ENCODE measurements at places on chromosomes 4 and X.

DNA sequence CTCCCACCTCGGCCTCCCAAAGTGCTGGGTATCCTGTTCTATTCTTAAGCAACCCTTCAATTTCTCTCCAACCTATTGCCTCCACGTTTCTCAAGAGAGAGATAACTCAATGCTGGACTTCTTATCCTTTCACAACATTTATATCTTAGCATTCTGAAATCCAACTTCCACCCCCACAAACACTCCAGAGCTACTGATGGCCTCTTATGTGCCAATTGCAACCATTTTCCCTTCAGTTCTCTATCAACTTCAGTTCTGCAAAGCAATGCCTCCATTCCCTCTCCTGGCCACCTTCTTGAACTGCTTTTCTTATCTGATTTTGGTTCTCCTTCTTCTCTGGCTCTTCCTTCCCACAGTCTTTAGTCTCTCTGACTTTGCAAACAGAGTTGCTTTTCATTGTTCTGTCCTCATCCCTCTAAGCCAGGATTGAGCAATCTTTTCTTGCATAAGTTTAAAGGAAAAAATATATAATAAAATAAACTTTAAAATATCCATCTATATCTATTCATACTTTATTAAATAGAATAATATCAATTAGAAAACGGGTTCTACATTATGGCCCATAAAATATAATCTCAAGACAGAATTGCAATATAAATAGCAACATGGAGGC is 3.6 kb upstream of the STBD1 start:
- no peak for DNase-seq

- no peak for DNase-seq
Measured at GRCh38 chr4:53508446-53508845, 82.8 kb downstream of the LNX1 start.

GRCh38 chr4:3168029-3168428 is 80.9 kb upstream of the MSANTD1 start:
- no peak for DNase-seq

DNA sequence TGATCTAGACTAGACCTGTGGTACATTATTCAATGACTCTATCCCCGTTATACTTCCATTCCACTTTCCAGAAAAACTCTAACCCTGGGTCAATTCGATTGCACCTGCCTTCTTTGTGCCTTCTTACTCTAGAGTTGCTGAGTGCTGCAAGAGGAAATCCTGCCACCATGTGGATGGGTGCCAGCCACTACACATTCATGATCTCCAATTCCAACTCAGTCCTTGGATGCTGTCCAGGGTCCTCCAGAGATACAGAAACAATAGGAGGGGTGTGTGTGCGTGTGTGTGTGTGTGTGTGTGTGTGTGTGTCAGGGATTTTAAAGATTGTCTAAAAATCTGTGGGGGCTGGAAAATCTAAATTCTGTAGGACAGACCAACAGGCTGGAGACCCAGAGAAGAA is 42.9 kb upstream of the INTS6L start:
- no peak for DNase-seq

GRCh38 chrX:80810365-80810978 is 795 bp upstream of the BRWD3 start:
- no peak for DNase-seq

GRCh38 chr4:188603646-188604045 is 464.4 kb downstream of the TRIML1 start:
- DNase-seq, result no peak

- DNase-seq, result no peak
Measured at GRCh38 chrX:10892621-10893225, 218.4 kb upstream of the HCCS start.

DNA sequence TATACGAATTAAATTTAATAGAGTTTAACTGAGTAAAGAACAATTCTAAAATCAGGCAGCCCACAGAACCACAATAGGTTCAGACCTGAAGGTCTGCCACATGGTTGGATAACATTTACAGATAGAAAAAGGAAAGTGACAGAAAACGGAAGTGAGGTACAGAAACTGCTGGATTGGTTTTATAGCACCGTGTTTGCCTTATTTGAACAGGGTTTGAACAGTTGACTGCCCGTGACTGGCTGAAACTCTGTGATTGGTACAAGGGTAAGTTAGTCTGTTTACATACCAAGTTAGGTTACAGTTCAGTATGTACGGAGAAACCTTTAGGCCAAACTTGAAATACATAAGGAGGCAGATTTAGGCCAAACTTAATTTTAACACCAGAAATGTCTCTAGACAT is 64.1 kb upstream of the ATXN3L start:
- DNase-seq, result no peak

DNA sequence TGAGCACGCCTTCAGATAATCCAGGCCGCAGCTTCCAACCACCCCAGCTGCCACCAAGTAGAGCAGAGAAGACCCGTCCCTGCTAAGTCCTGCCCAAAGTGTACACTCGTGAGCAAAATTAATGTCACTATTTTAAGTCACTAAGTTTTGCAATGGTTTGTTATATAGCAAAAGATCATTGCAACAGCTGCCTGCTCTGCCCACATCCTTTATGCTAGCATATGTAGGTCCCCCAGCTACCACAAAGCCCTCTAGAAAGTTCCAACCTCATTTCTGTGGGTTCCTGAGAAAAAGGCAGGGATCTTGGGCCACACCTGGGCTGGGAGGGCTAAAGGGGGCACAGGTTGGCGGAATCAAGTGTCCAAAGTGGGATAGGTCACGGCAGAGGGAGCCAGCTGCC is 346.9 kb downstream of the BCOR start:
- DNase-seq, result no peak

DNA sequence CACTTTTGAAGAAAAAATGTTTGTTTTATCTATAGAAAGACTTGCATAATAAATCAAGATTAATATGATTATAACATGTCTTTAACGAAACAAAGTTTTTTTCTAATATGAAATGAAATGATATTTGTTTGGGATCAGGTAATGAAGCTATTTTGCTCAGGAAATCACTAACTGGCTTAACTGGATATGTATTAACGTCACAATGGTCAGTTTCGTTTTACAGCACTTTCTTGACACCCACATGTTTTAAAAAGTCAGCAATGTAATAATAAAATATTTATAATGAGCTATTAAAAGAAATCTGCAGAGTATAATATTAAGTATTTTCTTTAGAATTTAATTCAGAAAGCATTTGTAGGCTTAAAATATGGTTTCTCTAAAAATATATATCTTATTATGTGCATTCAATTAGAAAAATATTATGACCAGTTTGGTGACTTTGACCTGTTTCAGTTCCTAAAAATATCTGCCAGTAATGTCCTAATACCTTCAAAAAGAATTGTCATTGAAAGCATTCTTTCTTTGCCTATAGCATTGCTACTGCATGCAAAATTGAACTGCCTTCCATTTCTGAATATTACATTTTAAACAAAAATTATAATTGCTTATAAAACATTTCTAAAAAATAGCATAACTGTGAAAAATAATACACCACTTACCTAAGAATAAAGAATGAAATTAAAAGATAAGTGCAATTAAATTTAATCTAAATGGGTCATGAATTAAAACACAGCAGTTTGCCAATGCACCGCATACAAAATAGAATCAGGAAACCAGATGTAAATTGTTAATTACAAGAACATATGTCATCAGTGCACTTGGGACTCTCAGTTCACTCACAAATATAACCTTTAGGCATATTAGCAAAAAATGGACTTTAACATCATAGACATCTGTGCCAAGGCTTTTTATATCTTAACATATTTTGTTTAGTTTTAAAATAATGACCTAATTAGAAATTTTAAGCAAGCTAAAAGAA is 31.6 kb downstream of the TIGD2 start:
- DNase-seq, result no peak

- DNase-seq, result no peak
Measured at GRCh38 chrX:124524852-124525251, 178.5 kb downstream of the SH2D1A start.

- DNase-seq, result no peak
Measured at GRCh38 chr4:99219479-99219878, 433 bp upstream of the ADH6 start.

All from bone marrow (tissue), 2 donors.